Bone marrow (tissue), 2 donors: ENCODE measurements at places on chromosomes 5 and 9.
A peak's percentile ranks its signal among the peaks of the same experiment; 100 is the strongest.

DNA sequence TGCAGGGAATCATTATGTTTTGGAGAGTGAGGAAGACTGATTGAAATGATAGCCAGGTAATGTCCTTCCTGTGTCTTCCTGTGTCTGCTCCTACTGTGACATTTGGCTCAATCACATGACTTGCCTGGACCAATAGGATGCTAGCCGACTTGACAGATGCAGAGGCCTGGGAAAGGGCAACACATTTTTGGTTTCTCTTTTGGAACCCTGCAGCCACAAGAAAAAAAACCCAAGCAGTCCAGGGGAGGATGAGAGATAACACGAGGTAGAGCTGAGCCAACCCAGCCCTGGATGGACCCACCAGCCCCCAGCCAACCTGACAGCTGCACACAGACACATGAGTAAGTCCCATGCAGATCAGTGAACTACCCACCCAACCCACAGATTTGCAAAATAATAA lies 256.1 kb upstream of the SMARCA2 start:
- no peak for DNase-seq

- DNase-seq, result no peak
These were observed 139.0 kb upstream of the ITGA1 start for GRCh38 chr5:52648726-52649125.

DNA sequence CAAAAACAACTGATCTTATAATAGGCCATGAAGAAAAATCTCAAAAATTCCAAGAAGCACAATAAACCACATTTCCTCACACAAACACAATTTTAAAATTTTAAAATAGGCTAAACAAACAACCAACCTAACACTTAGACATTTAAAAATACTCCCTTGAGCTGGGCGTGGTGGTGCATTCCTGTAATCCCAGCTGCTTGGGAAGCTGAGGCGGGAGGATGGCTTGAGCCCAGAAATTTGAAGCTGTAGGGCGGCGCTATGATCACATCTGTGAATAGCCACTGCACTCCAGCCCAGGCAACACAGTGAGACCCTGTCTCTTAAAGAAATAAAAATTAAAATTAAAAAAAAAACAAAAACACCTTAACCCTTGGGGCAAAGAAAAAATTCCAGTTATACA lies 36.9 kb upstream of the TESK1 start:
- no peak for DNase-seq

- no peak for DNase-seq
These were observed 86.7 kb downstream of the INSYN2B start for GRCh38 chr5:169893571-169893970.

- DNase-seq, result peak; percentile 91
These were observed 118.3 kb downstream of the SLC1A3 start for GRCh38 chr5:36724467-36725332.
